ENCODE measurements at places on chromosomes 11 and 22. TPM values are rescaled to one million over a fixed set of nuclear protein-coding genes. Genes with fewer than 3 reads are reported as not detected.

DNA sequence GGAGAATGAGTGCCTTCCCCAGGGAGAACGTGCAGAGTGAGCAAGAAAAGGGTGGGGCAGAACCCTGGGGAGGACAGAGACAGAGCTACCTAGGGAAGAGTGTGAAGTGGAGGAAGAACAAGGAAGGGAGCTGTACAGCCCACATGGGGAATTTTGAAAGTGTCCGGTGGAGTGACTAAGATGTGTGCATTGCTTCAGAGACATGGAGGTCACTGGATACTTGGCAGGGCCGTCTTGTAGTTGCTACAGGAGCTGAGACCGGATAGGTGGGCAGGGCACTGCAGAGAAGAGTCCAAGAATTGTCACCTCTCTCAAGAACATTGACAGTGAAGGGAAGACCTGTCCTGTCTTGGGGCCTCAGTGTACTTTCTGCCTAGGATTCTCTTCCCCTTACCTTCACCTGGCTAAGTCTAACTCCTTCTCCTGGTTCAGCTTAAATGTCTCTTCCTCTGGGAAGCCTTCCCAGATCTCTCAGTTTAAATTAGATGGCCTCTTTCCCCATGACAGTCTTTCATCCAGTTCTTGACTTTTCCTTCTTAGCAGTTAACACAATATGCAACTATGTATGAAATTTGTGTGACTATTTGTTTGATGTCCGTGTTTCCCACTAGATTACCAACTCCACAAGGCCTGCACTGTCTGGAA, 9.2 kb upstream of the P2RY6 start:
- no peak for DNase-seq

Gene SEC14L6
- total RNA-seq: not detected

GRCh38 chr22:30843245-30843644, 125.3 kb downstream of the MORC2 start:
- no peak for DNase-seq

Gene RTN3
- 54.7 TPM for total RNA-seq

DNA sequence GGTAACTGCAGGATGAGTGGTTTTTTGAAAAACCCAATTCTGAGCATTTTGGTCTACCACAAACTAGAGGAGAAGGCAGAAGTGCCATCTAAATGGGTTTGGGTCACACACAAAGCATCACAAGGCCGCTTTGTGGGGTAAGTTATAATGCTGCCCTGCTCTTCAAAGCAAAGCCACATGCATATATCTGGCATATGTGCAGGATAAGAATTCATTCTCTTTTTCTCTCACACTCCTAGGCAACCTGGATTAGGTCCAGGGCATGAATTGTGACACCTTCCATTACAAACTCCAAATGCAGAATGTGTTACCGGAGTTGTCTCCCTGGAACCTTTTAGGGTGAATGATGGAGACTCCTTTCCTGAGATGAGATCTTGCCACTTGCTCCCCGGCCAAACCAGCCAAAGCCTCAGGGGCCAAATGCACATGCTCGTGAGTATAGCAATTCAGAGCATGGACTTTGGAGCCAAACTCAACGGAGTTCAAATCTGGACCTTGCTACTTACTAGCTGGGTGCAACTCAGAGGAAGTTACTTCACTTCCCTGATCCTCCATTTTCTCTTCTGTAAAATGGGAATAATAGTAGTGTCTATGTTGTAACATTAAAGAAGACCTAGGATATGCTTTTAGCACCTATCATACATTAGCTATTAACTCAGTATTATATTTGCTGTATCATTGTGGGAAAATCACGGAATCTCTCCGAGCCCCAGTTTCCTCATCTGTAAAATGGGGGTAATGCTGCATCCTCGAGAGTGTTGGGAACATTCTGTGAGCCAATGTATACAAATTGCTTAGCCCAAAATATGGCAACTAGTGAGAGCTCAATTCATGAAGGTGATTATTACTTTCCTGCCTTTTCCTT, 96.6 kb downstream of the COMMD9 start:
- no peak for DNase-seq

Gene OTOG
- total RNA-seq: not detected

Gene FOLR1
- not detected for total RNA-seq

GRCh38 chr11:68865241-68865640, 23.5 kb upstream of the CPT1A start:
- DNase-seq: no peak
